ENCODE measurements at places on chromosomes 12 and 14.

GRCh38 chr12:26119391-26119989 lies 5.3 kb downstream of the BHLHE41 start:
- DNase-seq: peak; percentile 58

GRCh38 chr12:30044206-30044605 lies 260.5 kb upstream of the TMTC1 start:
- DNase-seq: no peak

DNA sequence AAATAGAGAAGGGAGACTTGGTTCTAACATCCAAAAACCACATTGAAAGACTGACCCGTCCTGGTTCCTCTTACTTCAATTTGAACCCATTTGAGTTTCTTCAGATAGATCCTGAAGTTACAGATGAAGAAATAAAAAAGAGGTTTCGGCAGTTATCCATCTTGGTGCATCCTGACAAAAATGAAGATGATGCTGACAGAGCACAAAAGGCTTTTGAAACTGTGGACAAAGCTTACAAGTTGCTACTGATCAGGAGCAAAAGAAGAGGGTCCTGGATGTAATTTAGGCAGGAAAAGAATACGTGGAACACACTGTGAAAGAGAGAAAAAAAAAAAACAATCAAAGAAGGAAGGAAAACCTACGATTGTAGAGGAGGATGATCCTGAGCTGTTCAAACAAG lies 25.4 kb upstream of the NFKBIA start:
- DNase-seq: no peak

DNA sequence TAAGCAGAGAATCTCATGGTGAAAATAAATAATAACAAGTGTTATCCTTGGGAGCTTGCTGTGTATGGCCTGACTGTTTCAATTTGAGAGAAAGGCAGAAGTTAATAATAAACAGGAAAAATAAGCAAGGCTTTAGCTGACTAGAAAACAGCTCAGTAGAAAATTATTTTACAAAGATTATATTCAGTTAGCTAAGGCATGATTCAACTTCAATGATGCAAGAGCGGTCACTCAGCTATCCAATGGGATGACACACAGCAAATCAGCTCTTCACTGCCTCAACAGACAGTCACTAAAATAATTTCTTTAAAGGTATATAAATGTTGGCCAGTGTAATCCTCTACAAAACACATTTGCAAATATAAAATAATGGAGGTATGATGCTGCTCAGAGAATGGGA lies 18.6 kb downstream of the GSTZ1 start:
- DNase-seq: no peak

DNA sequence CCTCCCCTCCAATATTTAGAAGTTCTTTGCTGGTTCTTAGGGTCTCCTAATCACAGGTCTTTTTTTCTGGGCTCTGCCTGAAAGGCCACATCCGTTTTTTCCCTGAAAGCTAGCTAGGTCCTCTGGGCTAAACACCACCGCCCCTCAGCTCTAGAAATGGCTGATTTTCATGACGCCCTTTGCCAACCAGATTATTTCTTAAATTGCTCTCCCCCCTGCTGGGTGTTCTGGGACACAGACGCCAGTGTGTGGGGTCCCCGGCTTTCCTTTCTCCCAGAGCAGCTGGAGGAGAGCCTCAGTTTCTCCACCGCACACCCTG lies 45.3 kb upstream of the ATP23 start:
- no peak for DNase-seq

DNA sequence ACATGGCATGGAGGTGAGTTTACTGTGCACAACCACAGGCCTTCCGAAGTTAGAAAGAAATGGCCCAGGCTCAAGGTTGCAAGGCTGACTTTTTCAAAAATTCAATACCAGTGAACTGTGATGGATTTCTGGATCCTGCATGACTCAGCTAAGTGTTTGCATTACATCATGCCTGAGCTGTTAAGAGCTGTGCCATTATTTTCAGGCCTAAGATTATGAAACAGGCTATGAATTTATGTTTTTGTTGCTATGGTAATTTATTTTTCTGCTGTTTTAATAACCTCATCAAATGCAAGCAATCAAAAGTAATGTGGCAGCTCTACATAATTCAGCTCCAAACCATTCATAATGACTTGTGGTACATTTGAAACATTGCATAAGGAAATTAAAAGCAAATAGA lies 457.7 kb upstream of the TMEM132C start:
- no peak for DNase-seq

DNA sequence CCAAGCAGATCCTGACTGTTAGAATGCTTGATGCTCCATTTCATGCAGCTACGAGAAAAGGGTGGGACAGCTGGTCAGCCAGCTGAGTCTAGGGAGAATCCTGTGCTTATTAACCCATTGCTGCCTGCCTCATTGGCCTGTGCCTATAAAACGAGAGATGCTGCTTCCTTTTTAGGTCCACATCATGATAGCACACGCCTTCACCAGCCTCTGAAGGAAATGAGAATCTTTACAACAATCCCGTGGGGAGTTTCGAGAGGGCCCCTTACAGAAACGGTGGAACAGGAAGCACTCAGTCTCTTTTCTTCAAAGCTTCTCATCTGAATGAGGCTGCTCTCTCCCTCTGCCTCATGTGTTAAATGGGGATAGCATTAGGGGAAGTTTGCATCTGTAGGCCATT lies 147.3 kb upstream of the RFLNA start:
- peak; percentile 36 for DNase-seq

- DNase-seq: peak; percentile 67
These were observed 879 bp downstream of the RAB3IP start for GRCh38 chr12:69739287-69740191.

Measured in GM13977 (cell line).